Activated T-helper 1 cell treated with anti-CD3 and anti-CD28 coated beads, Interleukin-2, amount 50 U/mL, for 16 hours (primary cell): ENCODE measurements at places on chromosomes 1 and 21.

DNA sequence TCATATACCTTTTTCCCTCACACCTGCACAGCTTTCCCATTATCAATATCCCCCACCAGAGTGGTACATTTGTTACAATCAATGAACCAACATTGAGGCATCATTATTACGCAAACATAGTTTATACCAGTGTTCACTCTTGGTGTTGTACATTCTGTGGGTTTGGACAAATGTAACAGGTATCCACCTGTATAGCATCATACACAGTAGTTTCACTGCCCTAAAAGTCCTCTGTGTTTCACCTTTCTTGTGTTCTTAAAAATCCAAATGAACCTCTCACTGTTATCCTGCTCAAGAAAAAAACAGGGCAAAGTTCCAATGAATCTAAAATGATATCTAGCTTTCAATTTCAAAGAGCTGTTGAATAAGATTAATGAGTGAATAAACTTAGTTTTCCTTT is 45.9 kb upstream of the NR5A2 start:
- no peak for DNase-seq

DNA sequence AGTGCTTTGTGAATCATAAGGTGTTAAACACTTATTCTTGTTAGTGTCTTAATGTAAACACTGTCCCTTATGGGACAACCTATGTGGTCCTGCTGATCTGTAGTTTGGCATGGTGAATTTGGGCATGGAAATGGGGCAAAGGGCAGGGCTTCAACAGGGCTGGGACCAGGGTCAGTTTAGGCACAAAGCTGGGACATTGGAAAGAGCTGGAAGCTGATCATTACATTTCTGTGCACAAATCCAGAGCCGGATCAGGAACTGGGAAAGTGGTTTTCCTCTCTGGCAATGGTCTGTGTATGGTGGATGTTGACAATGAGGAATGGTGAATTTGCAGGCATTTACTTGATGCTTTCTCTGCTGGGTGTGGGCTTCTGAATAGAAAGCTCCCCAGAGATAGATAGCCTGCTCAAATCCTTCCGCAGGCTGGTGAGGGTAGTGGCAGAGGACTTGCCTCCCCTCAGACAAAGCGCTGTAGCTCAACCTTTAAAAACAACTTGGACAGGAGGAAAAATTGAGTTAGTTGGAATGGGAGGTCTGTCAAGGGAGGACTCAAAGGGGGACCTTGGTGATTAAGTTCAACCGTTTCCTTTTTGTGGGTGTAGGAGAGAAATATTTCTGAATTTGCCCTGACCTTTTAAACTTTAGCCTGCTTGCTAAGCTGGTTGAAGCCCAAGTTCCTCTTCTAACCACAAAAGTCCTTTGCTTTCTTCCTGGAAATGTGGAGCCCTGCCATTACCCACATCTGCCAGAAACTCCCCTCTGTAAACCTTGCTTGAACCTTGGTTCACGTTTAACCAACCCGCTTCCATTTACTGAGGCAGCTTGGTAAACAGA is 35.3 kb downstream of the HLX start:
- no peak for DNase-seq

DNA sequence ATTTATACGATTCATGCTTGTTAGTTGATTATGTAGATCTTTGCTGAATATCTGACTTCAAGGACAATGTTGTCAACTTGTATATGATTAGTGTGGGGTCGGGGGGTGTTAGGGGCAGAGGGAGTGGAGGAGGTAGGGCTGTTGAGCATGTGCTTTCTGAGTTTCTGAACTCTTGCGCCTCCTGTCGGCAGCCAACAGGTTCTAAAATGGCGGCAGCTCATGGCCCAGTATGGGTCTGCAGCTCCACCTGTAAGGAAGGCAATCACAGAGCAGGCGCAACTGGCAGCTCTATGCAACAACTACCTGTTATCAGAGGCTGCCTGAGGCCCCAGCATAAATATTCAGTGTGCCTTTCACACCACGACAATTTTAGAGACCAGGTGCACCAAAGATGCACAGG is 205.8 kb upstream of the PLXNA2 start:
- no peak for DNase-seq

DNA sequence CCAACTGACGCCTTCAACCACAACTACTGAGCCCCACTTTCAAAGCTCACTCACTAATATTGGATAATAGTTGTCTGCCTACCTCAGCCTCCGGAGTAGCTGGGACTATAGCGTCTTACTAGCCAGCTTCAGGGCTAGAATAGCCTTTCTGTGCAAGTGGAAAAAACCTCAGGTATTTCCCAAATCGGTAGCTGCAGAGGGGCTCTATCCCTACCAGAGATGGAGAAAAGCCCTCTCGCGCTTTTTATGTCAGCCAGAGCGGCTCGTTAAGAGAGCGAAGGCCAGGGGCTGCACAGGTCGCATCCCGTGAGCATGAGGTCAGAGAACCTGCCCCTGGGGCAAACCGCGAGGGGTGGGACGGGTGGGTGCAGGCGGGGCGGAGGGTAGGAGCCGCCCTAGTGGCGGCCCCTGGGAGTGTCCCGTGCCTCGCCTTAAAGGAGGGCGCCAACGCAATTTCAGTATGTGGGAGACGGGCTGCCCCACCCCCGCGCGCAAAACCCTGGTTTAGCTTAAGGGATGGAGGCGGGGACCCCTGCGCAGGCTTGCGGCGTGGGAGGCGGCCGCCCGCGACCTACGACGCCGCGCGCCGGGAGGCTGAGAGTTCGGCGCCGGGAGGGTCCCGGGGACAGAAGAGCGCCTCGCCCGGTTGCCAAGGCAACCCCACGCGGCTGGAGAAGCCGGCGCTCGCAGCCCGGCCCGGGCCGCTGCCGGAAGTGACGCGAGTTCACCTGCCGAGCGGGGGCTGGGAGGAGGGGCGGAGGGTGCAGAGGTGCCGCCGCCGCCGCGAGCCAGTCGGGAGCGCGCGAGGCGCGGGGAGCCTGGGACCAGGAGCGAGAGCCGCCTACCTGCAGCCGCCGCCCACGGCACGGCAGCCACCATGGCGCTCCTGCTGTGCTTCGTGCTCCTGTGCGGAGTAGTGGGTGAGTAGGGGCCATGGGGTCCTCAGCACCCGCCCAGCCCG is at the start of gene CXADR:
TSS of gene CXADR (plus strand) at position 791 of the 961 bp plus-strand sequence. CDS start at position 878, 87 bp downstream.
- peak; percentile 75 for DNase-seq
